ENCODE measurements at places on chromosomes 13 and 19.

GRCh38 chr13:28526876-28527275, 31.9 kb upstream of the FLT1 start:
- ATAC-seq = no peak

GRCh38 chr13:93499991-93500390, 273.4 kb downstream of the GPC6 start:
- ATAC-seq = no peak

GRCh38 chr13:110719036-110719710, 5.7 kb downstream of the ING1 start:
- ATAC-seq = no peak

- no peak for ATAC-seq
Measured at GRCh38 chr13:73158851-73159250, 100.0 kb downstream of the KLF5 start.

GRCh38 chr19:12090807-12091206, 26.3 kb downstream of the ZNF844 start:
- peak; percentile 33 for ATAC-seq

- no peak for ATAC-seq
Measured at GRCh38 chr13:25147638-25148401, 24.3 kb downstream of the AMER2 start.

GRCh38 chr13:50994651-50995050, 85.1 kb downstream of the RNASEH2B start:
- ATAC-seq = peak; percentile 46

DNA sequence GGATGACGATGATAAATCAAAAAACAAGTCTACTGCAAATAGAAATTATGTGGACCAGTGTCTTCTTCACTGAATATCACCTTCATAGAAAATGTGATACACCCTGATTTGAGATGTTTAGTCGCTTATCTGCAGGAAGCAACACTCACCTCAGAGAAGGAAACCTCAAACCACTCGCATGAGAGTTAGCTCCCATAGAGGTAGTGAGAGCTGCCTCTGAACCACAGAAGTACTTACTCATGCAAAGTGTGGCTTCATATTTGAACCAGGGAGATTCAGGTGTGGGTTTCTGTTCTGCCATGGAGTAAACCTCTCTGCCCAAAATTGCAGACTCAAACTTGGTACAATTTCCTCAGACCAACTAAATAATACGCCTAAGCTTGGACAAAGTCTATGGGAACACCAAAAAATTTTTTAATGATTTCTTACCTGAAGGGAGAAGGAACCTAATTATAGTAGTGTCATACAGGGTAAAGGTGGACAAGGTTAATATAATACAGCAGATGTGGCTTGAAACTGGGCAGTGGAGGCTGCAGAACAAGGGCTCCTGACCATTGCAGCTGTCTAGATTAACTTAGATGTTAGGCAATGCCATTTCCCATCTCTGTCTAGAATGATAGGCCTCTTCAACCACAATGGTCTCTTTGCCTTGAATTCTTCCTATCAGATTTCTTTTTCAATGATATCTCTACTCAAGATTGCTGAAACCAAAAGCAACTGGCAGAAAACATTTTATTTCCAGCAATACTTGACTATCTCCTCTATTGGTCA, 29.6 kb upstream of the RCBTB2 start:
- ATAC-seq = no peak

- peak; percentile 22 for ATAC-seq
Measured at GRCh38 chr13:40348096-40348679, 318.3 kb downstream of the FOXO1 start.

- no peak for ATAC-seq
Measured at GRCh38 chr19:30001301-30001700, 59.3 kb downstream of the URI1 start.

GRCh38 chr13:80690208-80690607, 349.3 kb upstream of the SPRY2 start:
- ATAC-seq = no peak

- ATAC-seq = no peak
Measured at GRCh38 chr19:48230555-48231129, 25.1 kb downstream of the CARD8 start.

GRCh38 chr13:23750383-23751121, 138.6 kb downstream of the MIPEP start:
- ATAC-seq = no peak

DNA sequence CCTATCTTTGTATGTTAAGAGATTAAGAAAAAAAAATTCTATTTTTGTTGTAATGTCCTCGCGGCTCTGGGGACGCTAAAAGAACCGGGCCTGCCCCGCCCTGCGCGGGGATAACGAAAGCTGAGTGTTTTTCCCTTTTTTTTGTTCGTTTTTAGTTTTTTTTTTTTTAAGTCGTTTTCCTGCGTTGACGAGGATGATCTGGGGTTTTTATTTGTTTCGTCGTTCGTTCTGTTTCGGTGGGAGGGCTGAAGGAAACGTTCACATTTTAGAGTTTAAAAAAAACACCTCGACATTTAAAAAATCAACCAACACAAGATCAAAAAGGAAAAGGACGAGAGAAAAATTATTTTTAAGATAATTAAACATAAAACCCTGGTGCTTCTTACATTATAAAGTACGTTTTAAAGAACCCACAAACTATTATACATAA, 5.6 kb downstream of the LYL1 start:
- ATAC-seq = no peak

DNA sequence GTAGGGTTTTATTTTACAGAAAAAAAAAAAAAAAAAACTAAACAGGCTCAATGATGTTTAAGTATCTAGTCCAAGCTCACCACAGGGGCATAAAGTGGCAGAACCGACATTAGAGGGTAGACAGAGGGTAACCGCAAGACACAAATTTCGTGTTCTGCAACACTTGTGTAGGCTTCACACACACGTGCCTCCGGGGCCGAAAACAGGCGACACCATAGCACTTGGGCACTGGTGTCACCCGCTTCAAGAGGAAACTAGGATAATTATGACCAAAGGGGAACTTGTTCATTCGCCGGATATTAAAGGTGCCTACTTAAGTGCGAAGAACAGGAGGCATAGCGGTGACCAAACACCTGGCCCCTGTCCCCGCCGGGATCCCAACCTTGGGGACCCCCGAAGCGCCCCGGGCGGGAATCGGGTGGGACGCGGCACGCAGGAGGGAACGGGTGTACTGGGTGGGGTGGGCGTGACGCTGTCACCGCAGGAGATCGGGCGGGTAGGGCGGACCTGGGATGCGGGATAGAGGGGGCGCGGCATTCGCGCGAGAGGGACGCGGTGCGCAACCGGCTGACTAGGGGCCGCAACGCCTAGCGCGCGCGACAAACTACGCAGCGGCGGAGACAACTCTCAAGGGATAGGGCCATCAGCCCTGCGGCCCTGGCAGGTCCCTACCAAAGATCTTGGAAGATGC, 558 bp downstream of the MZT1 start:
- peak; percentile 60 for ATAC-seq

Measured in motor neuron (in vitro differentiated cells).